ENCODE measurements at places on chromosomes 16 and 17.

GRCh38 chr16:89636663-89637062 is 20.8 kb downstream of the CHMP1A start:
- DNase-seq, result no peak

DNA sequence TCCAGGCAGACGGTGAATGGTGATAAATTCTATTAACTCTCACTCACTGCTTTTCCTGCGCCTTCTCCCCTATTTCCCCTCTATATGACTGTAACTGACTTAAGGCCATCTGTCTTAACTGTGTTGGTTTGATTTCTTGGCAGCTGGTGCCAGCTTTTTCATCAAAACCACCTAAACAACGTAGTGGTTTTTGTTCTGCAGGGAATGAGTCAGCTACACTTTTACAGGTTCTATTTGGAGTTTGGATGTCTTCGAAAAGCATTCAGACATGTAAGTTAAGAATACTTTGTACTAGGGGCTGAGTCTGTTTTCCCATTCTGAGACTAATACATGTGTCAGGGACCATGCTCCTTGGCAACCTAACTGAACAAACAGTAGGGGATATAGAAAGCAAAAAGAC is 8.5 kb downstream of the REXO5 start:
- no peak for DNase-seq

DNA sequence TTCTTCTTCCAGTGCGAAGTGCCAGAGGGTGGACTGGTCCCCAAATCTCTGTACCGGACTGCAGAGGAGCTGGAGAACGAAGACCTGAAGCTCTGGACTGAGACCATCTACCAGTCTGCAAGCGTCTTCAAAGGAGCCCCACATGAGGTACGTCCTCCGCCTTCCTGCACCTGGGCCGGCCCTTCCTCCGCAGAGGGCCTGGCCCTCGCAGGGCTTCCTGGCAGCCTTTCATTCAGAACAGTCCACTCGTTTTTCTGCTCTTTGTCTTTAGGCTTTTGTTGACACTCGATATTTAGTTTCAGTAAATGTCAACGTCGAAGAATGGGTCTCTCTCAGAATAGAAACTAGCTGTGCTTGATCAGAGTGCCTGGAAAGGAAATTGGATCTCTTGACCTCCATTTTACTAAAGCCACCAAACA is 68.6 kb downstream of the SEC14L1 start:
- DNase-seq, result no peak

DNA sequence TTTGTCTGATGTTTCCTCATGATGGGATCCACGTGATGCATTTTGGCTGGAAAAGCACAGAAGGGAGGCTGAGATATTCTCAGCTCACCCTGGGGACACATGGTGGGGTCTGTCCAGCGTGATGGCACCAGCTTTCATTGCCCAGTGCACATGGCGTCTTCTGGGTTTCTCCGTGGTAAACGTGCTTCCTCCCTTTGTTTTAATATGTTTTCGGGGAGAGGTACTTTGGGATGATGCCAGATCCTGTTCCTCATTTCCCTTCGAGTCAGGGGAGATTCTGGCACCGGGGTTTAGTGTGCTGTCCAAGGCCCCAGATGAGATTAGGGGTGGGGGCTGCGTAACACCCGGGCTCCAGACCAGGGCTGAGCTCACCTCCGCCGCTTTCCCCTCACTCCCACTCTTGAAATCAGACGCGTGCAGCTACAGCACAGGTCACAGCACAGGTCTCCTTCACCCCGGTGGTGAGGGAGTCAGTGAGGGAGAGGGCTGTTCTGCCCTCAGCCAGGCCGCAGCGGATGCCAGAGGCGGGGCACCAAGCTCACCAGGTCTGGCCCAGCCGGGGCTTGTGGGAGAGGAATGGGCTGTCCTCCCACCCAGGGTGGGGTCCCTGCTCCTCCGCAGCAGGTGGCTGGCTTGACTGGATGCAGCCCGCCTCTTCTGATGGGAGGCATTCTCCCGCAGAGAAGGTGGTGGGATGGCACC is 33.9 kb downstream of the COX4I1 start:
- DNase-seq, result no peak

GRCh38 chr17:37787055-37787757 is 42.3 kb upstream of the HNF1B start:
- DNase-seq, result no peak

DNA sequence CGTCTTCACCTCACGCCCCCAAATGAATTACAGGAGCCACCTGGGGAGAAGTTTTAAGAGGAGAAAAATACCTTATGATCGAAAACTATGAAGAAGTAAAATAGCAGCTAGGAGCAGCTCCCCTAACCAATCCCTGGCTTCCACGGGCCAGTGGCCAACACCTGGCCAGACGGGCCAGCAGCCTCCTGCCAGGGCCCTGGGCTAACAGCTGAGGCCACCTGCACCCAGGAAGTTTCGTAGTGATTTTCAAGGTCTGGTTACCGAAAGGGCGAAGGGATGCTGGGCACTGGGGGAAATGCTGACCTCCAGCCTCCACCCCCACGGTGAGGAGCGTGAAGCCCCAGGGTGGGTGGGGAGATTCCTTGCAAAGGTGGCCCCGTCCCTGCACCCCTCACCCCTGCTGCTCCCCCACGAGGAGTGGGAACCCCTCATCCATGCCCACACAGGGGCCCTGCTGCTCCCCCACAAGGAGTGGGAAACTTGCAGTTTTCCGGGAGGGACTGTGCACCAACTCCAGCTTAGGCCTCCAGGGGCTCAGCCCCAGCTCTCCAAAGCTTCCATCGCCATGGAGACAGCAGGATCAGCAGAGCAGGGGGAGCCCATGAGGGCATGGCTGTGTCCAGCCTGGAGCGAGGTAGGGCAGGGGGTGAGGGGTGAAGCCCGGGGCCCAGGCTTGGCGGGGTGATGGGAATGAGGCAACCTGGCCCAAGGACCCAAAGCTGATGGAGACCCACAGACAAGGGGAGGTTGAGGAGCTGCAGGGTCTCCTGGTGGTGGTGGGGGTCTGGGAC is 31.9 kb upstream of the ACSF3 start:
- DNase-seq, result no peak

GRCh38 chr17:20200016-20200795 is 191.0 kb downstream of the SPECC1 start:
- DNase-seq, result peak; percentile 57

DNA sequence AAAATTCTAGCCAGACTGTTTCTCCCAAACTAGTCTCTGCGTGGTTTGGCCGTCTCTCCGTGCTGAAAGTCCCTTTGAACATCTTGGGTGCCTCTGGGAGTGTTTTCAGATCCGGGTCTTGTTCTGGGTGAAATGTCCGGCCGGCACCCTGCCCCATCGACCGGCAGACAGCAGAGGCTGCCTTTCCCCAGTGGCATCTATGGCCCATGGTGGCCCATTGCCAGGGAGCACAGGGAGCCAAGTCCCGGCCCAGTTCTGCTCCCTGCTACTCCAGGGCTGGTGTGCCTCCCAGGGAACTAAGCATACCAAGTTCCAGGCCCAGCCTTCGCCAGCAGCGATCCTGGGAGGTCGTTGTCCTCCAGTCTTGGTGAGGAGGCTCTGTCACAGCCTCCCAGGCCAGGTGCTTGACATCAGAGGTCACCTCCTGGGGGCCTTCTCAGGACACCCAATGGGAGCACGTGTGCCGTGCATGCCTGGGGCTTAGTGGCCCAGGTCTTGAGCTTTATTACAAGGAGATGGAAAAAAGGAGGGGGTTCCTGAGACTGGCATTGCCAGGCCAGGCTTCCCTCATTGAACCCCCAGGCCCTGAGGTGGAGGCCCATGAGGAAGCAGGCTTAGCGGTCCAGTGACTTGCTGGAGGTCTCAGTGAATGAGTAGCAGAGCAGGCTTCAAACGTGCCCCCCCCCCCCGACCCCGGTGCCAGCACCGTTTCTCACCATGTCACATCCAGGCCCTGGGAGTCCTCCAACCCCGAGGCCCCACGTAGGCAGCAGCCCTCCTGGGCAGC is 54.0 kb downstream of the PGS1 start:
- DNase-seq, result no peak

DNA sequence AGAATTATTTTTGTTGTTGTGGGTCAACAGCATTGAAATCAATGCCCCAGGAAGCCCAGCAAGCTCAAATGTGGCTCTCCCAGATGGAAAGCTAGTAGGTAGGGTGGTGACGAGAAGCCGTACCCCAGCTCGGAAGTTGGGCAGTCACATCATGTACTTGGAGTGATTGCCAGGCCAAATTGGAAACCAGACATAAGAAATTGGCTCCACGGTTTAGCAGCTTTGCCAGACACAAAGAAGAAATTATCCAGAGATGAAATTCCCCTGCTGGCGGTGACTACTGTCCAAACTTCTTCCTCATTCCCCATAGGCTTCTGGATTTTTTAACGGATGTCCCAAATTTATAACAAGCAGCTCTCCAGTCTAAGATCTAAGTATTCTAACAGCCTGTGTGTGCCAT is 95.9 kb downstream of the OR1D5 start:
- DNase-seq, result no peak

- no peak for DNase-seq
Measured at GRCh38 chr17:82666931-82667667, 18.9 kb upstream of the WDR45B start.

DNA sequence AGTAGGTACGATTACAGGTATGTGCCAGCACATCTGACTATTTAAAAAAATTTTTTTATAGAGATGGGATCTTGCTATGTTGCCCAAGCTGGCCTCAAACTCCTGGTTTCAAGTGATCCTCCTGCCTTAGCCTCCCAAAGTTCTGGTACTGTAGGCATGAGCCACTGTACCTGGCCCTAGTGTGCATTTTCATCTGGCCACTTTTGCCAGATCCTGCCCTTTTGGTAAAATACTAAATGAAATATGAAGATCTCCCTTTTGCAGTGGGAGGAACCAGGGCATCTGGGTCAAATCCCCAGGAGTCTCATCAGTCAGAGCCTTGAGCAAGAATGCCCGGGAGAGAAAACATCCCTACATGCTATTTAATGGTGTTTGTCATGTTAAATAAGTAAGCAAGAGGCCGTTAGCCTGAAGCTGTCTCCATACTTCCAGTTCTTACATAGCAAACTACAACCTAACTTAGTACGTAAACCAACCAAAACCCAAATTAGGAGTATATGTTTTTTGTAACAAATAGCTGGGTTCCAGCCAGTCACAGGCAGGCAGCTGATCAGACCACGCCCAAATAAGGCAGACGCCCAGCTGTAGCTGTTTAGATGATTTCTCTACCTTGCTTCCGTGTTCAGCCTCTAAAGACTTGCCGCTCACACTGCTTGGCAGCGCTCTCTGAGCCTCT is 46.5 kb upstream of the CLEC18A start:
- no peak for DNase-seq

- DNase-seq, result no peak
Measured at GRCh38 chr16:67801241-67801640, 5.1 kb downstream of the RANBP10 start.

GRCh38 chr17:1180958-1181752 is 1.4 kb upstream of the ABR start:
- DNase-seq, result no peak

DNA sequence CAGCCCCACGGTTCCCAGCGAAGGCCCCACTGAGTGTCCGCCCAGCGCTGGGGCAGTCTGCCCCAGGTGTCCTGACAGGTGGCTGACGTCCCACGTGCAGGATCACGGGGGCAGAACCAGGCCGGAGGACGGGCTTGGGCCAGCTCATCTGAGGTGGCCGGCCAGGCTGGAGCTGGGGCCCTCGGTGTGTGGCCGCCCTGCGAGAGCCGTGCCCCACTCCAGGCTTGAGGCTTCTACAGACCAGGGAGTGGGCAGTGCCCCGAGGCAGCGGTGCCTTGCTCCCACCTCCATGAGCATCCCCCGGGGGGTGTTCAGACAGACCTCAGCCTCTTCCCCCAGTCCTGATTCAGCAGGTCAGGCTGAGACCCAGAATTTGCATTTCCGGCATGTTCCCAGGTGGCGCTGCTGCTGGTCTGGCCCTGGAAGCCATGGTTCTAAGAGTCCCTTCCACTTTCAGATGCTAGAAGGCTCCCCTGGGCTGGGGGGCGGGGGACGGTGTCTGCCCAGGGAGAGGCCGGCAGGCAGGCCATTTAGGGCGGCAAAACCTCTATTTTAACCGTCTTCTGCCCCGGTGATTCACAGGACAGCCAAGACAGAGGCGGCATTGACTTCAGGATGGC is 35.4 kb upstream of the PABPN1L start:
- no peak for DNase-seq

GRCh38 chr16:8928467-8928957 is 35.2 kb downstream of the USP7 start:
- no peak for DNase-seq

DNA sequence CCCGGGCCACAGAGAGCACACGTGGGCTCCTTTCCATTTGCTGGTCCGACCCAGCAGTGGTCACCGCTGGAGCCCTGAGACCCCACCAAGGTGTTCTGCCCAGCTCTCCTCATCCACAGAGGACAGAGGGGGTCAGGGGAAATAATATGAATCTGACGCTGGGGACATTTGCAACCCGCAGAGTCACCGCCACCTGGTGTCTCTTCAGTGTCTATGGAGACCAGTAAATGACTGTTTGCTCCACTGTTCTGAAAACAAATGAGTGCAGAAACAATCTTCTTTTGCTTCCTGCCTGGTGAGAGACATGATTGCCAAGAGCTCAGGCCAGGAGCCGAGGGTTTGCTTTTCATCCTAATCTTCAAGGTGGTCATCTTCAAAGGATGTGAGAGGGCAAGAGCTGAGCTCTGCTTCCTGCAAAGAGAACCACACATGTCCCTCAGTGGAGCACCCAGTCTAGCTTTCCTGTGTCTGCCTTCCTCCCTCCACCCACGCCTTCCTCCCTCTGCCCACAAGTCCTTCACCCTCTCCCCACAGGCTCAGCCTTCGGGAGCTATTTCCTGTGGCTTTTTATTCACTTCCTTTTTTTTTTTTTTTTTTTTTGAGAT is 14.7 kb upstream of the KLHDC4 start:
- peak; percentile 95 for DNase-seq

DNA sequence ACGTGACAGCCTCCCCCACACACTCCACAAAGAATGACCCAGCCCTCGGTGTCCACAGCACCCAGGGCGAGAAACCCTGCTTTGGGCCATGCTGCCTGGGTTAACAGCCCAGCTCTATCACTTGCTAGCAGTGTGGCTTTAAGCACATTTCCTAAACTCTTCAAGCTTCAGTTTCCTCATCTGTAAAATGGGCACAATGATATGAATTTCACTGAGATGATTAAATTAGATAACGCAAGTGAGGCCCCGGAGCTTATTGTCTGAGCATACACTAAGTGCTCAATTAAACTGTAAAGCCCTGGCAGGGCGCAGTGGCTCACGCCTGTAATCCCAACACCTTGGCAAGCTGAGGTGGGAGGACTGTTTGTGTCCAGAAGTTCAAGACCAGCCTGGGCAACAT is 79.4 kb downstream of the LITAF start:
- no peak for DNase-seq

- no peak for DNase-seq
Measured at GRCh38 chr16:5508371-5508770, 410.8 kb upstream of the EEF2KMT start.

- no peak for DNase-seq
Measured at GRCh38 chr16:64409783-64410210, 712.1 kb downstream of the CDH11 start.

DNA sequence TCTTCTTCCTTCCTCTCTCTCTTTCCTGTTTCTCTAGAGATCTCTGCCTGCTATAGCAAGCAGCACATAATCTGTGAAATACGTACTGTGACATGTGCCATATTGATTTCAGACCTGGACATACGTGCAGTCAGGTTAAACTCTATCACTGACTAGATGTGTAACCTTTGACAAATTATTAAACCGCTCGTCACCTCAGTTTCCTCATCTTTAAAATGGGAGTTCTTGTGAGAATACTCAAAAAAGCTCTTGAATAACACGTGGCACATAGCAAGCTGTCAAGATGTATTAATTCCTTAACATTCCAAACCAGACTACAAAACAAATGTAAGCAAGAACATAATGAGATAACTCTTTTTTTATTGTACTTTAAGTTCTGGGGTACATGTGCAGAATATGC is 170.0 kb downstream of the PHKB start:
- DNase-seq, result no peak

GRCh38 chr17:26775219-26775822 is 518.6 kb upstream of the WSB1 start:
- no peak for DNase-seq

GRCh38 chr17:82729479-82730260 is 5.7 kb upstream of the FN3K start:
- no peak for DNase-seq
